AG04449 (cell line): ENCODE measurements at places on chromosomes 5 and 9.

DNA sequence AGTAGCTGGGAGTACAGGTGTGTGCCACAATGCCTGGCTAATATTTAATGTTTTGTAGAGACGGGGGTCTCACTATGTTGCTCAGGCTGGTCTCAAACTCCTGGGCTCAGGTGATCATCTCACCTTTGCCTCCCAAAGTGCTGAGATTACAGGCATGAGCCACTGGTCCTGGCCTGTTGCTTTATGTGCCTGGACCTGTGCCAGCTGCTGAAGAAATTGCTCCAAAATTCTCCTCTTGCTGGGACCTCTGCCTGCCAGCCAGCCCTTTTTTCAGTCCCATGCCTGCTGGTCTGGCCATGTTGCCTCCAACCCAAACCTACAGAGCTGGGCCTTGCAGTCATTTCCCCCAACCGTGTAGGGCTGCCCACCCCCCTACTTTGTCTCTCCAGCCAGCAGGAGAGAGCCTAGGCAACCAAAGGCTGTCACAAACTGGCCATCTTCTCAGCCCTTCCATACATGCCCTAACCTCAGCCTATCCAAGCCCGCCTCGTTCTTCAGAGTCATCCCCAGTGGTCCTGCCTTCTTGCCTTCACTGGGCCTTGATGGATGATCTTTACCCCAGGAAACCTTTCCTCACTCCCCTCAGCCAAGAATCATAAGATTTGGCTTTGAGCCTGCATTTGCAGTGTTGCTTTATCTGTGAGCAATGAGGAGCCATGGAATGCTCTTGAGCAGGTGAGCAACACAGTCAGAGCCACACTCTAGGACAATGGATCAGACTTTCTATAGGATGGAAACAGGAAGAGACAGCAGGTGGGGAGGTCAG, 27.4 kb upstream of the SYNPO start:
- no peak for DNase-seq

GRCh38 chr5:136079195-136079985, 50.6 kb downstream of the TGFBI start:
- DNase-seq = no peak

- DNase-seq = no peak
Observed at GRCh38 chr9:104900871-104901270, 27.1 kb downstream of the ABCA1 start.

DNA sequence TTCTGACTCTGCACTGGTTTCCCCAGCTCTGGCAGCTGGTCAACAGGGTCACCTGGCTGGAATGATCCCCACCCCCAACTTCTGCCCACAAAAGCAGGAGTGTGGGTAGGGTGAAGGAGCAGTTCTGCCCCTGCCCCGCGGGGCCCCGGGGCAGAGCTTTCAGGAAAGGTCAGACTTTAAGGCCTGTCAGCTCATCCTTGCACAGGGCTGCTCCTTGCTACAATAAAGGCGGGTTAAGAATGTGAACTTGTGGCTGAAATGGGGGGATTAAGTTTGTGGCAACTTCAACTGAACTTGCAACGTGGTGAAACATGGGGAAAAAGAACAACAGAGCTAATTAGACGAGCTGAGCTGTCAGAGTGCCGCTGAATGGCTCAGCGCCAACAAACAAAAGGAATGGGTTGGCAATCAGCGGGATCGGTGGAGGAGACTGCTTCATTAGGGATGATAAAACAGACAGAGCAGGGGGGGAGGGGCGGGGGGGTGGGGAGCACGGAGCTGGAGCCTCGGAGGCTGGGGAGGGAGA, 50.8 kb downstream of the CRB2 start:
- DNase-seq = no peak

DNA sequence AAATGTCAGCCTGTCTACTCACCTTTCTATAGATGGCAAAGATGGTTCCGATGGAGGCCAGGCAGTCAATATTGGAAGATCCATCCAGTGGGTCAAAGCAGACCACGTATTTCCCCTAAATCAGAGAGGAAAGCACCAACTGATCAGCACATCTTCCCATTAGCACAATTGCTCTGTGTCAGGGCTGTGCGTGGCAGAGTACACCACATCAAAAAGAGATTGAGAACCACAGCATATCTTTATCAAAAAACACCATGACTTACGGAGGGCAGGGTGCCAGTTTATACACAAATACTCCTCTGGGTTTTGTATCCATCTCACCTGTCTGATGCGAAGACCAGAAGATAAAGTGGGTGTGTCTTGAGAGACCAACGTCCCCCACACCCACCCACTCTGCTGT, 9.1 kb downstream of the FBP2 start:
- no peak for DNase-seq
